ENCODE measurements at places on chromosomes 1 and 21.
A peak's percentile ranks its signal among the peaks of the same experiment; 100 is the strongest.

DNA sequence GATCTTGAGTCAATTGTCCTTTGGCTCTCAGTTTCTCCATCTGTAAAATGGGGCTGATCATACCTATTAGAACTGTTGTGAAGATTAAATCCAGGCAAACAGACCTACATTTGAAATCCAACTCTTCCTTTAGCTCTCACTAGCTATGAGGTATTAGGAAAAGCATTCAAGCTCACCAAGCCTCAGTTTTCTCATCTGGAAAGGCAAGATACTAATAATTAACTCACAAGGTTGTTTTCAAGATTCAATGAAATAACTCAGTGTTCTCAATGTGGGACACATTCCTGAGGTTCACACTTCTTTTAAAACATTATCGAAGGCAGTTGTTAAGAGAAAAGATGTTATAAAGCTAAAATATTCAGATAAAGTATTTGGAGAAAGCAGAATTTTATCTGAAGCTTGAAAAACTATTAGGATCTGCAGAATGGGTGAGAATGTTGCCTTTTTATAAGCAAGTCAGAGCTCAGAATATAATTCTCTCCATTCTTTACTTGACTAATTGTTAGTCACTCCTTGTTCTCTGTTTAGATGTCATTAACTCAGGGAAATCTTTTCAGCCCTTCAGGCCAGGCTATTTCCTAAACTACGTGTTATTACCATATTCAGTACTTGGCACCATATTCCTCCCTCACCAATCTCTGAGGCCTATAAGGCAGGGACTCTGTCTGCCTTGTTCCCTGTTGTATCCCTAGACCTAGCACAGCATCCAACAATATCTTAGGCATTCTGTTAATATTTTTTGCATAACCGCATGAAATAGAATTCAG lies 72.0 kb upstream of the VAV3 start:
- DNase-seq, result no peak

DNA sequence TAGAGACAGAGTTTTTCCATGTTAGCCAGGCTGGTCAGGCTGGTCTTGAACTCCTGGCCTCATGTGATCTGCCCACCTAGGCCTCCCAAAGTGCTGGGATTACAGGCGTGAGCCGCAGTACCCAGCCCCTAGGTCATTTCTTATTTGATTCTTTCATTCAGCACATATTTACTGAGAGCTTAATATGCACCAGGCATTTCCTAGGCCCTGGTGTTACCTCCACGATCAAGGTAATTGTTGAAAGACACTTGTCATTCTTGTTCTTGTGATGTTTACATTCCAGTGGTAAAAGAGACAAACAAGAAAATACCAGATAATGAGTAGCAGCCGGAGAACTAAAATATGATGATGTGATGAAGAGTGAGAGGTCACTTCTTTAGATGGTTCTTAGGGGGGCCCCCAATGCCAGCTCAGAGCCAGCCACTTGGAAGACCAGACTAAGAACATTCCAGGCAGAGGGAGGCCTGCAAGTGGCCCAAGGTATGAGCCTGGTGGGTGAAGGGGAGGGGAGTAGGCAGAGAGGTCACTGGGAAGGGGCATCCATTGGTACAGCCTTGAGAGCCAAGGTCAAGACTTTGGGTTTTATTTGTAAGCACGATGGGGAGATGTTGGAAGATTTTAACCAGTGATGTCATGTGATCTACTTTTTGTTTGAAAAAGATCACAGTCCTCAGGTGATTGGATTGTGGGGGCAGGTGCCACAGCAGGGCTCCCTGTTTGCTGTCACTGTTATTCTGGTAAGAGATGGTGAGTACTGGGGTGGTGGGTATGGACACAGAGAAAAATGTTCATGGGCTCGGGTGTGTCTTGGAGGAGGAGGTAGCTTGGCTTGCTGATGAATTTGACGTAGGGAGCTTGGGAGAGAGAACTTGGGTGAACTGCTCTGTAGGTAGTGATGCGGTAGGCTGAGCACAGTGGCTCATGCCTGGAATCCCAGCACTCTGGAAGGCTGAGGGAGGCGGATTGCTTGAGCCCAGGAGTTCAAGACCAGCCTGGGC lies 18.7 kb downstream of the UBE2Q1 start:
- no peak for DNase-seq

- DNase-seq, result no peak
Measured at GRCh38 chr1:115266729-115267421, 71.2 kb downstream of the NGF start.

GRCh38 chr21:31211836-31212235 lies 132.2 kb downstream of the TIAM1 start:
- DNase-seq, result no peak

DNA sequence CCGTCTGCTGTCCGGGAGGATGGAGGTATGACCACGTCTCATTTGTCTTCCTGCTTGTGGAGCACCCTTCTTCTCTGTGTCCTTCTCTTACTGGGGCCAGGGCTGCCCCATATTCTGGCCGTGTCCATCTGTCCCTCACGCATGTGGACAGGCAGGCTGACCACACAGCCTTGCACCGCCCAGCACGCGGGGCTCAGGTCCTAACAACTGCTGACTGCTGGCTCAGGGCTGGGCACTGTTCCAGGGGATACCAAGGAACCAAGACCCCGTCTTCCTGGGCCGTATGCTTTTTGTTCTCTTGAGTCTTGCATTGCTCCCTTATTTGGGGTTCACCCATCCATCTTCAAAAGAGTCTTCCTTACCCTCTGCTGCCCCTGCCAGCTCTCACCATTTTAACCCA lies 17.5 kb upstream of the SPSB1 start:
- no peak for DNase-seq

DNA sequence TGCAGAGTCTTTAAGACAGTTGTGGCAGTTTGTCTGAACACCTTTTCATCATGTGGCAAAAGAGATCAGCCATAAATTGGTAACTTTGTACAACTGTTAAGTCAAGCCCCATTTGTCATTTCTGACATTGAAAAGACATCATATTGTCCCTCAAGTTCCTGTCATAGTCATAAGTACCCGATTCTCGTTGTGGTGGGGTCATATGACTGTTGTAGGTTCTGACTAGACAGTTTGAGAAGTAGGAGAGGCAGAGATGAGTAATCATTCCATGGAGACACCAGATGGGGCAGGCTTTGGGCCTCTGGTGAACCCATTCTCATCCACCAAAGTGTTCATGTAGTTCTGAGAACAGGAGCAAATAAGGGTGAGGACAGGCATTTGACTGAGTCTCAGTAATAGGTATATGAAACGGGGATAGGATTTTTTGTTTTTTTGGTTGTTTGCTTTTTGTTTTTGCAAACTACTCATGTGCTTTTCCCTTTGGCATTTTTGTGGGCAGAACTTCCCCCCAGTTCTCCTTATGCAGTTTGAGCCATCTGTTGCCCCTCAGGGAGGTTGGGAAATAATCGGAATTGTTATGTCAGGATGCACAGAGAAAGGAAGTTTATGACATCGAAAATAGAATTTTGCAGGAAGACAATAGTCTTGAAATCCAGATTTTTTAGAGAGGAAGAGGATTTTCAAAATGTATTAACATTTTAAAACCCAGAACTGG lies 86.9 kb upstream of the KCNE2 start:
- DNase-seq, result no peak

DNA sequence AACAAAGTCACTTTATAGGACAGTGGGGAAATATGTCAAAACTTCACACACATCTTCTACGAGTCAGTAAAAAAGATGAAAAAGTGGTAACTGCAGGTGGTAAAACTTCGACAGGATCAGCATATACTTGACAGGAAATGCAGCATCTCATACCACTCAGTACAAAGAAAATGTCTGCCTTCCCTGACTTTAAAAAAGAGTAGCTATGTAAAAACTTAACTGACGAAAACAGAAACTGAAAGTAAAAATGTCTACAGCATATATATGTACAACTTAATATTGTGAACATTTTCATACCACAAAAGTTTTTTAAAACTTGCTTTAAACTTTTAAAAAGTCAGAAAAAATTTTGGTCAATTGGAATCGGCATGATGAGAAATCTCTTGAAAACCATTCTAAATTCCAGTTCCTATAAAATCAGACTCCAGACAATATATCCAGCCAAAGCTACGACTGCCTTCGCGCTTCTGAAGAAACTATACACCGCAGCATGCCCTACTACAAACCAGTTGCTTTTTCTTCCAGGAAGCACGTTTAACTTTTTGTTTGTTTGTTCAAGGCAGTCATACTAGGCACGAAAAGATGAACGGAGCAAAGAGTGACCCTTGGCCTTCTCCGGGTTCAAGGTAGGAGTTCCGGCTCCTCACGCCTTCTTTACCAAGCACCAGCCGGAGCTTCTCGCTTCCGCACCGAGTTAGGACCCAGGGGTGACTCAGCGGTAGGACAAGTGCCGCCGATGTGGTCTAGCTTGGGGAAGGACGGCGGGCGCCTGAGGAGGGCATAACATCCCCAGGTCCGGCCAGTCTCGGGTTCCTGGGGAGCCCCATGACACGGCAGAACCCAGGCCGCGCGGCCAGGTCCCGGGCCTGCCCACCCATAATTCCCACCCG lies 612 bp downstream of the PSMA5 start:
- peak; percentile 20 for DNase-seq

GRCh38 chr21:34228792-34229191 lies 135.0 kb upstream of the KCNE2 start:
- no peak for DNase-seq

- DNase-seq, result no peak
Measured at GRCh38 chr1:50851466-50851865, 108.6 kb downstream of the FAF1 start.

GRCh38 chr1:85203573-85204171 lies 2.9 kb upstream of the SYDE2 start:
- DNase-seq, result no peak

GRCh38 chr1:86507935-86508582 lies 38.8 kb upstream of the CLCA4 start:
- DNase-seq, result peak; percentile 33

GRCh38 chr1:36178471-36179219 lies 22.7 kb downstream of the MAP7D1 start:
- DNase-seq, result no peak

DNA sequence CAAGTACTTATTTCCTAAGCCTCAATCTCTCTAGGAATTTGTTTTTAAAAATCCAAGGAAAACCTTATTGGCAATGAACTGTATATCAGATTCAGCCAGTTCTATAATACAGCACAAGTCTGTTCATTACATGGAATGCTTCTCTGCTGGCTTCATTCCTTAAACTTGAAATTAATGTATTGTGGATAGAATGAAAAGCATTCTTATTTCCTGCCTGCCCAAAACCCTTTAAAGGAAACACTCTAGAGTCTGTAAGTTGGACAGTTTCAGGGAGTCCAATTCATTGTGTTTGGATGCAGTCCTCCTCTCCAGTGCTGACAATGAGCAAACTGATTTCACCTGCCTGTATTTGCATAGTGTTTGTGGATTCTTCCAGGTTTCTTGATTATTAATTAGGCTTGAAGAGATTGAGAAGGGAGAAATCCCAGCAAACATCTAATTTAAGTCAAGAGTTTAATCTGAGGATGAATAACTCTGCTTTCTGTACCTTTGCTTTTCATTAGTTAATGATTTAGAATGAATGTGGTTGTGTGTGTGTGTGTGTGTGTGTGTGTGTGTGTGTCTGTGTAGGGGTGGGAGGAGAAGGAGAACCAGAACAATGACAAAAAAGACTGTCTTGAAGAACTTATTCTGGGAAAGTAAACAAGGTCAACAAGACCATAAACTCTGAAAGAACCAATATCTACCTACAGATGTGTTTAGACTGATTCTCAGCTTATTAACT lies 61.2 kb downstream of the CACHD1 start:
- no peak for DNase-seq

GRCh38 chr1:39915499-39916129 lies 13.9 kb upstream of the MYCL start:
- DNase-seq, result no peak

GRCh38 chr1:118862755-118863154 lies 125.4 kb downstream of the TBX15 start:
- no peak for DNase-seq

GRCh38 chr21:27756191-27756590 lies 789.3 kb upstream of the ADAMTS5 start:
- DNase-seq, result no peak

- peak; percentile 17 for DNase-seq
Measured at GRCh38 chr1:53860967-53861411, 22.9 kb upstream of the NDC1 start.

GRCh38 chr21:25103500-25104207 lies 503.6 kb downstream of the MRPL39 start:
- no peak for DNase-seq

DNA sequence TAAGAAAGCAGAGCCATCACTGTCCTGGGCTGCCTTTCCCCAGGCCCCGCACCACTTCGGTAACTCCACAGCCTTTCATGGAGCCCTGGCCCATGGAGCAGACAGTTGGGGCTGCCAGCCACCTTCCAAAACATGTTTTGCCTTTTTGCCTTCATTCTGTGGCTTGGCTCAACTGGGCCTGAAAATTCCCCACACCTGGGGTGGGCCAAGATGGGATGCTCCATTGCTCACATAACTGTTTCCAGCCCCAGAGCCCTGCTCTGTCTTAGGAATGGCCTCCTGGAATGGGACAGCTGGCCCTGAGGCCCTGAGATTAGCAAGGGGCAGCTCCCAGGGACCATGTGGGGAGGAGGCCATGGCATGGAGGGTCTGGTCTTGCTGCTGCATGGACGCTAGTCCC lies 10.9 kb upstream of the PRELP start:
- no peak for DNase-seq

- DNase-seq, result no peak
Measured at GRCh38 chr1:191261111-191261510, 783.4 kb upstream of the BRINP3 start.

- DNase-seq, result no peak
Measured at GRCh38 chr1:119068427-119068826, 72.0 kb downstream of the WARS2 start.

- DNase-seq, result peak; percentile 55
Measured at GRCh38 chr1:207058878-207059867, 6.1 kb downstream of the PFKFB2 start.

- DNase-seq, result no peak
Measured at GRCh38 chr1:201840055-201840454, 11.1 kb downstream of the IPO9 start.

DNA sequence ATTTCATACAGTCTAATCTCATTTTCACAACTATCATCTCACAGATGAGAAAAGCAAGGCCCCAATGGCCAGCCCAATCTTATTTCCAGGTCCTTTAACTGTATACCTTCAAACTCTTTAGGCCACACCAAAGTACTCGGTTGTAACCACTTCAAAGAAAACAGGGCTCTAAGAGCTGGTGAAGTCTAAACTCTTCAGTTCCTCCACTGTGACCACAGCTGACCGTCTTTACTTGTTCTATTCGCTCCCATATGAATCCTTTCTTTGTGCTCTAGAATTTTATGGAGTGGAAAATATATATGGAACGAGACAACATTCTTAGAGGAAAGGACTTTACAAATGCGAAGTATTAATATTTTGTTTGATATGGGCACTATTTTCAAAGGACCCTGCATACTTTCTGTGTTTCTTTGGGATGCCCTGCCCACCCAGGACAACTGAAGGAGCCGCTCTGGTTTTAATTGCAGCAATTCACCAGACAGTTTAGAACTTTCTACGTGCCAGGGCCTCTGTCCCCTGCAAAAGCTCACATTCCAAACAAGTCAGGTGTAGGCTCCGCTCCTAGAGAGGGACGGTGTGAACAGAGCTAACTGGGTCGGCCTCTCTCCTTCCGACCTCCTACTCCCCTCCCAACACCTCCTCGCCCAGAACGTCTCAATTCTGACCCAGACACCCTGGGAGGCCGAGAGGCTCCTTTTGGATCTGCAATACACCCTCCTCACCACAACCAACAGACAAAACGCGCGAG lies 15.7 kb downstream of the IER5 start:
- no peak for DNase-seq
